ENCODE measurements at places on chromosomes 3 and 15.

GRCh38 chr3:157958457-157958856 lies 147.8 kb downstream of the SHOX2 start:
- no peak for DNase-seq

DNA sequence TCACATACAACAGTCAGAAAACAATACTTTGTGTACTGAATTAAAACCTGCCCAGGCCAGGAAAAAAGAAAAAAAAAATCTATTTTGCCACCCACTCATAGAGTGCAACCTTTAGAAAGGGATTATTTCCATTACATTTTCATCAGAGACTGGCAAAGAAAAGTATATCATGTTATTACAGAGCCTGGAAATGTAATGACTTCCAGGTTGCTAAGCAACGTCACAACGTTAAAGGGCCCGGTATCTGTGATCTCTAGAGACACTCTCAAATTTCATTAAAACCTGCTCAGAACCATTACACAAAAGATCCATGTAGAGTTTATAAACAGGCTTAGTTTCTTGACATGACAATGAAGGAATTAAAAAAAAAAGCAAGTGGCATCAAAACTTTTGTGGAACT lies 170.5 kb downstream of the CTNNB1 start:
- DNase-seq: no peak

- DNase-seq: no peak
These were observed 479.1 kb downstream of the ZBBX start for GRCh38 chr3:166900866-166901577.

DNA sequence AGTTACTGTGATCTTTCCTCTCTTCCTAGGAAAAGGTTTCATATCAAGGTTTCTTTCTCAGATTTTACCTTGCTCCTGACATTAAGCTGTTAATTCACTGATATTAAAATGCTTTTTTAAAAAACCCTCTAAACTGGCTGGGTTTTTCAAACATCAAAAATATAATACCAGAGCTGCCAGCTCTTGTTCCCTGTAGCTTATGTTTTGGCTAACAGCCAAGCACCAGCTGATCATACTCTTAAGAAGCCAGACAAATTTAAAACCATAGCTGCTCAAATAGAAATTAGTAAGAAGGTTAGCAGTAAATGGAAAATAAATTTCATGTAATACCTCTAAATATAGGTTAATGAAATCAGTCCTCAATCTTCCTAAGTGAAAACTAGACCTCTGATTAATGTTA lies 657.5 kb downstream of the GRM7 start:
- DNase-seq: no peak

- no peak for DNase-seq
These were observed 6.0 kb downstream of the FOXB1 start for GRCh38 chr15:60009980-60010732.
